Activated T-helper 2 cell treated with anti-CD3 and anti-CD28 coated beads, Interferon-gamma antibody, Interleukin-2, Interleukin-4, amounts not matched to agents 10 μg/mL and 5 μg/mL and 100 μg/mL, durations not matched to agents 14 hours and 24 hours and 36 hours (primary cell): ENCODE measurements at places on chromosomes 12 and 14. TPM values are rescaled to one million over a fixed set of nuclear protein-coding genes. Genes with fewer than 3 reads are reported as not detected.

- no peak overlapping the region for H3K27ac ChIP-seq
- DNase-seq, result no peak
- H3K36me3 ChIP-seq, result no peaks in the 10 kb centered on the region
- peaks cover 12% of the 10 kb centered on the region for H3K27me3 ChIP-seq
Observed at GRCh38 chr14:93682459-93682858, 105.8 kb downstream of the PRIMA1 start.

DNA sequence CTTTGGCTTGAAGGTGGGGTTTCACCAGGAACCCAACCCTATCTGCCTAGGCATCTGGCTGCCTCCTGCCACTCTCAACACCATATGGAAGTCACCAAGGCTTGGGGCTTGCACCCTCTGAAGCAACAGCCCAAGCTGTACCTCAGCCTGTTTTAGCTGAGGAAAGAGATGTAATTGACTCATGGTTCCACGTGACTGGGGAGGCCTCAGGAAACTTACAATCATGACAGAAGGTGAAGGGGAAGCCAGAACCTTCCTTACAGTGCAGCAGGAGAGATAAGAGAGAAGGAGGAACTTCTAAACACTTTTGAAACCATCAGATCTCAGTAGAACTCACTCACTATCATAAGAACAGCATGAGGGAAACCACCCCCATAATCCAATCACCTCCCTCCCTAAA, 26.9 kb downstream of the GLIPR1L1 start:
- DNase-seq, result no peak
- H3K27me3 ChIP-seq, result peaks cover 3% of the 10 kb centered on the region
- peaks cover 14% of the 10 kb centered on the region for H3K4me1 ChIP-seq
- H3K4me3 ChIP-seq, result no peak overlapping the region

DNA sequence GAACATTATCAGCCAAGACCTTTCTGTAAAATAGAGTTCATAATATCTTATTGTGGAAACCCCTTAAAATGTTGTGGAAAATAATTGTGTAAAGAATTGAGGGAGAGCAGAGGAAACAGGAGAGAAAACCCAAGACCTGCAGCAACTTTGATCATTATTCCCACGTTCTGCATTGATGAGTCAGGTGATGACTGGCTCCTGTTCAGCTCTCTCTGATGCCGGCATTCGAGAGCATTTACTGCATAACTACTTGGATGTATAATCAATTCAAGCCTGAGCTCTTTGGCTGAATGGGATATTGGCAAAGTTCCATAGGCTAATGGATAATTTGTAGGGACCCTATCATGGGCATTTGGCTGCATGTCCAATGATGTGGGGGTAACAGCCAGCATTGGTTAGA, 176.3 kb upstream of the ARID2 start:
- no peak overlapping the region for H3K27ac ChIP-seq
- peaks cover 12% of the 10 kb centered on the region for H3K27me3 ChIP-seq
- no peak for DNase-seq
- H3K36me3 ChIP-seq, result no peaks in the 10 kb centered on the region
- no peak overlapping the region for H3K4me3 ChIP-seq

DNA sequence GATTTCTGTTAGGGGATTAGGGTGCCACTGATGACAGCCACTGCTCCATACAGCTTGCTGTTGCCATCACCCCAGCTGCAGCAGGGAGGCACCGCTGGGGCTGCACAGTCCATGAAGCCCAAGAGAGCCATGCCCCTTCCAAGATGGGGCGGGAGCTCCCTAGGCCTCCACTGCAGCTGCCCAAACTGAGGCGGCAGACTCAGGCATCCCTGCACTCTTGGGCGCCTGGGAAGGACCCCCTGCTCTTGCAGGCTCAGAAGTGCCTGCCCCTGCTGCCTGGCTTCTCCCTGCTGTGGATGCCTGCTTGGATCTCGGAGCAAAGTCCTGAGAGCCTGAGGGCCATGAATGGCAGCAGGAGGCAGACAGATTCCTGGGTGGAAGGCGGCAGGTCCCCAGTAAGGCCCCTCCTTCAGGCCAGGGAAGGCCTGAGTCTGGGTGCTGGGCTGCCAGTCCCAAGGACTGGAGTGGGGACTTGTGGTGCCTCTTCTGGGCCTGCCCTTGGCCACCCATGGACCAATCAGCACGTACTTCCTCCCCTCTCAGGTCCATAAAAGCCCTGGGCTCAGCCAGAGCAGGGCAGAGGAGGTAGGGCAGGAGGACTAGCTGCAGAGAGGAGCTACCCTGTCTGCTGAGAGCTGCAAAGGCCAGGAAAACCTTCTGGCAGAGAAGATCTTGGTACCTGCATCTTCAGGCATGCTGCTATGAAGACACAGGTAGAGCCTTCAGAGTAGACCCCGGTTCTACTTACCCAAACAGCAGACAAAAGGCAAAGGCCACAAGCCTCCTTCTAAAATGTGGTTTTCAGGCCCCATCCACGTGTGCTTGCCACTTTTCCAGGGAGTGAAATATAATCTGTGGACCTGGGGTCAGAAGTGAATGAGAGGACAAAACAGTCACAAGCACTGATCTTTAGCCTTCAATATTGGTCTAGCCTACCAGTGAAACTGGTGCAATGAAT, 30.0 kb upstream of the STK38L start:
- no peak for DNase-seq
- H3K27me3 ChIP-seq, result no peaks in the 10 kb centered on the region
- H3K27ac ChIP-seq, result no peak overlapping the region
- no peak overlapping the region for H3K4me3 ChIP-seq

The LUM gene
- total RNA-seq, result not detected in 2 replicates
